ENCODE measurements at places on chromosomes 4 and X.

DNA sequence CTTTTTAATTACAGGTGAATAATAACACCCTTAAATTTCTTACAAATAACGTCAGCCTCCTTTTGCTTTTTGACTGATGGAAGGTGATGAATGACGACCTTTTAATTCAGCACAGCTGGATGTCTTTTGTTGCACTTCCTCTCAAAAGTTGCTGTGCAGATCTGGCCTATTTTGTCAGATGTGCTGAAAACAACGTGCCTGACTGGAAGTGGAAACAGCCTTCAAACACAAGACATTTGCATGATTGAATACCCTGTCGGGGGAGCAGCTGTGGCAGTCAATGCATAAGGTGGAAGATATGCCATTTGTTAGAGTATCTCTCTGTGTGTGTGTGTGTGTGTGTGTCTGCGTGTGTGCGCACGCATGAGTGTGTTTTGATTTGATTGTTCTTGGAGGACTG is 579.7 kb downstream of the SPRY1 start:
- peak; percentile 78 for DNase-seq

- no peak for DNase-seq
These were observed 37.1 kb downstream of the MAB21L2 start for GRCh38 chr4:150619042-150619441.

GRCh38 chr4:70392057-70392776 is 5.5 kb upstream of the OPRPN start:
- DNase-seq, result no peak

DNA sequence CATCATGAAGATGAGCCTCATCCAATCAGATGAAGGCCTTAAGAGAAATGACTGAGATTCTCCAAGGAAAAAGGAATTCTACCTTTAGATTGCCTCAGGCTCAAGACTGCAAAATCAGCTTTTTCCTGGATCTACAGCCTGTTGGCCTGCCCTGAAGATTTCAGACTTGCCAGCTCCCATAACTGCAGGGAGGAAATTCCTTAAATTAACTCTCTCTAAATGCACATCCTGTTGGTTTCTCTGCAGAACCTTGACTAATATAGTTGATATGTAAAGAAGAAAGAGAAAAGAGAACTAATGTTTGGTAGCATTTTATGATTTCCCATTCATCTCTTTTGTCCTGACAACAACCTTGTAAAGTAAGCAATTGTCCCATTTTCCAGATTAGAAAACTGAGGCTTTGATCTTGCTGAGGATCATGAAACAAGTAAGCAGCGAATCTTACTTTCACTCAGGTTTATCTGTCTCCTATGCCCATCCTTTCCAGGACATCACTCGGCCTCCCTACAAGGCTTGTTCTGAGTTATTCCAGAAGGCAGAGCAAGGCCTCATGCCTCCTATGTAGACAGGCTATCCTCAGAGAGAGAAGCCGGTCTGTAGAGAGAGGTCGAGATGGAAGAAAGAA is 115.0 kb upstream of the LDB2 start:
- no peak for DNase-seq

DNA sequence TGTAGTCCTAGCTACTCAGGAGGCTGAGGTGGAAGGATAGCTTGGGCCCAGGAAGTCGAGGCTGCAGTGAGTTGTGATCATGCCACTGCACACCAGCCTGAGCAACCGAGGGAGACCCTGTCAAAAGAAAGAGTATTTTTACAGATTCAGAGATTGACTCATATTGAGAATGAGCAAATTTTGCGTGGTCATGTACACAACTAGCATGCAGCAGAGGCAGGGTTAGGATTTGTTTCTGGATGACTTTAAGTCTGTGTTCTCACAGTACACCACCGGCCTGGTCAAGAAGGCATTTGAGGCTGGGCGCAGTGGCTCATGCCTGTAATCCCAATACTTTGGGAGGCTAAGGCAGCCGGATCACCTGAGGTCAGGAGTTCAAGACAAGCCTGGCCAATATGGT is 44.8 kb upstream of the CBR4 start:
- DNase-seq, result no peak

GRCh38 chrX:39519030-39519488 is 578.7 kb downstream of the BCOR start:
- peak; percentile 17 for DNase-seq

DNA sequence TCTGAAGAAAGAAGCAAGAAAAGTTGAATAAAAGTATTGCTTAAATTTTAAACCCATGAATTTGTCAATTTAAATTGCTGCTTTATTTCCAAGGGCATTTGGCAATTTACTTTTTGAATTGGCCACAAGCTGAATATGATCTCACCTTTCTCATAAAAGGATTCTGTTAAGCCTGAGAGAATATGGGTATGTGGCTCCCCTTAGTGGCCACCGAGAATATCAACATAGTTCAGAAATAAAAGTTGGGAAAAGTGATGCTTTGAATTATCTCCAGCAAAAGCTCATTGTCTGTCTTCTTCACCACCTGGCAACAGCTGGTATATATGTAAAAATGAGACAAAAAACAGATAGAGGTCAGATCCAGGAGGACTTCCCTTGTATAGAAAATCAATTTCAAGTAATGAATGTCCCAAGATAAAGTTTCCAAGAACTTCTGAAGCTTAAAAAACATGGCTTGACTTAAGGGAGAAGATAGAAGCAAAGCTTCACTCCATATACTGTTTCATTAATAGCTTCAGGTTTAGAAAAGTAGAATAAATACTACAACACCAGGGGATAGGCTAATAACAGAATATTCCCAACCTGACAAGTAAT is 290.7 kb upstream of the FAM241A start:
- peak; percentile 8 for DNase-seq

DNA sequence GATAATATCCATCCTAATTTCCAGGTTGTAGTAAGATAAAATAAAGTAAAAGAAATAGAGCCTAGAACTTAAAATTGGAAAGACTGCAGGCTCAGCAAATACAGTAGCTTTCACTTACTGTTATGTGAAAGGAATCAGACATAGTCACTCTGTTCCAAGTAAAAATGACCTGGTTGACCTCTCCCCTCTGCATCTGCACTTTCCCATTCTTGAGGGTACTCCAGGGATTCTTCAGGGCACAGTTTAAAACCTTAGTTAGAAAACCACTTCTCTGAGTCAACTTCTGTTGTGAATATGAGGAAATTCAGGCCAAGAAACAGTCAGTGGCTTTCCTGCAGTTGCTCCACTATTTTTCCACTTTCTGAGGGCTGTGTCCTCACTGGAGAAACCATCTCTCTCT is 42.9 kb downstream of the FRAS1 start:
- no peak for DNase-seq

GRCh38 chr4:24862073-24862751 is 50.6 kb downstream of the CCDC149 start:
- DNase-seq, result no peak

DNA sequence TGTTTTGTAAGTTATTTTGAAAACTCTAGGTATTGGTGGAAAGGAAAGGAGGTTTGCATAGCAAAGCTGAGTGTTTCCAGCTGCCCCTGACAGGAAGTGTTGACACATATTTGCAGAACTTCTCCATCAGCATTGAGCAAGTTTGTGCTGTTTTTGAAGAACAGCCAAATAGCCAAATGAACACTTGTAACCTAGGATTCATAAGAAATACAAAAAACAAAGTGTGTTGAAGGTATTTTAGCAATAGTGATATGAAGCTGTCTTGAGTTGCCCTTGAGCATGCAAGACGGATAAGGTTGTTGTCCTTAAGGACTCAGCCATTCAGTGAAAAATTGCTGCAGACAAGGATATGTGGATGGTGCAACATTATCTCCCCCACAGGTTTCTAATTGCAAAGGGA is 68.3 kb upstream of the PGM2 start:
- DNase-seq, result no peak

DNA sequence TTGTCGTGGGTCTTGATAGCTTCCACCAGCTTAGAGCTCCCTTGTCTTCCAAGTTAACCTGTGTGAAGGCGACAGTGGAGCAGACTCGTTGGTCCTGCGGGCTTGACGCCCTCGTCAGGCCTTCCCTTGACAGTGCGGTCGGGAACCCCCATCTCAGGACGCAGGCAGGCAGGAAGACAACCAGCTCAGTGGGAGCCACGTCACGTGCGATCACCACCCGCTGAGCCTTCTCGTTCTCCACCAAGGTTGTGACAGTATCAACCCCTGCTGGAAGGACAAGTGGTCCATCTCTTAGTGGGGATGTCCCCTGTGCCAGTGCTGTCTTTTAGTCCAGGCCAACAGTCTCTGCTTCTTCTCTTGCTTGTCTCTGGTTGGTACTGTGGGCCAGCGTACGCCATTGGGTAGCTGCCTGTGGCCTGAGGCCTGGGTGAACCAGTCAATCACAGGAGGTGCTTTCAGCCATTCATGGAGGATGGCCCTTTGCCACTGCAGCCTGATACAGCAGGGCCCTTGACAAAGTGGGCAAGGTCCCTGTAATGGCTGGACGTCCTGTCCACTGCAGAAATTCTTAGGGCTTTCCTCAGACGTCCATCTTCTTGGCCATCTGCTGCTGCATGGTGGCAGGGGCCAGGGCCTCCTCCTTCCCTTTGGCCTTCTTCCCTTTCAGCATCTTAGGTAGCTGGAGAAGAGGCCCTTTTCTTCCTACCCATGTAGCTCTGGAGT is 31.4 kb downstream of the RGS12 start:
- DNase-seq, result no peak

GRCh38 chr4:113007151-113007550 is 42.3 kb upstream of the ANK2 start:
- DNase-seq, result no peak

Data from NCI-H748 treated with DMSO at 0.1 percent for 48 hours (cell line).